ENCODE measurements at places on chromosomes 6 and 20. TPM values are rescaled to one million over a fixed set of nuclear protein-coding genes. Genes with fewer than 3 reads are reported as not detected.

Gene ERVFRD-1
- total RNA-seq, result not detected

Gene CRISP3
- not detected for total RNA-seq

DNA sequence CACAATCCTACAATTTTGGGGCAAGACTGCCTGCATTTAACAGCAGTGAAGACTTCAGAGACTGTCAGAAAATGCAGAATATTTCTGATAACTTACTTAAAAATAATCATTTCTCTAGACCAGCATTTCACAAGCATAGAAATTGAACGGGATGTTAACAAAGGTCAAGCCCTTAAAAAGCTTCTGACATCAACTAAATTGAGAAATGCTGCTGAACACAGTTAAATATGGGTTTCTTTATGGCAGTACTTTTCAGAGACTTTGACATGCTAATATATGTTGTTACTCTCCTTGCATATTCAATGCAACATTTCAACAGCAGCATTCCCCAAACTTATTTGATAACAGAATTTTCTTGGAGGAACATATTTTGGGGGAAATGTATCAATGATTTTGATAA, 84.5 kb downstream of the KIF13A start:
- no peak for DNase-seq

DNA sequence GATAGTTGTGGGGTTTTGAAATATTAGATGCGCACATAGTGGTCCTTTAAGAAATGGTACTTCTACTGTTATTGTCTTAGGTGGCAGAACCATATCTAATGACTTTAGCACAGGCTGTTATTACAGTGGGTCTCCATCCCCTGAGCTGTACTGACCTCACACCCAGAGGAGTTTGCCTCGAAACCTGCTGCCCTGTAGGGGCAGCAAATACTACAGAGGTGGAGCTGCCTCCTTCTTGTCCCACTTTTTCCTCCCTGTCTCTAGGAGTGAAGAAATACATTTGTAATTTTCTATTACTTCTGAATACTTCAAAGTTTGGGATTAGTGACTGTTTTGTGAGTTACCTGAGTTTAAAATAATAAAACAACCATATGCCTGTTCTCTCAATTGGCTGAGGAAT, 8.2 kb downstream of the TRIM31 start:
- DNase-seq, result no peak

DNA sequence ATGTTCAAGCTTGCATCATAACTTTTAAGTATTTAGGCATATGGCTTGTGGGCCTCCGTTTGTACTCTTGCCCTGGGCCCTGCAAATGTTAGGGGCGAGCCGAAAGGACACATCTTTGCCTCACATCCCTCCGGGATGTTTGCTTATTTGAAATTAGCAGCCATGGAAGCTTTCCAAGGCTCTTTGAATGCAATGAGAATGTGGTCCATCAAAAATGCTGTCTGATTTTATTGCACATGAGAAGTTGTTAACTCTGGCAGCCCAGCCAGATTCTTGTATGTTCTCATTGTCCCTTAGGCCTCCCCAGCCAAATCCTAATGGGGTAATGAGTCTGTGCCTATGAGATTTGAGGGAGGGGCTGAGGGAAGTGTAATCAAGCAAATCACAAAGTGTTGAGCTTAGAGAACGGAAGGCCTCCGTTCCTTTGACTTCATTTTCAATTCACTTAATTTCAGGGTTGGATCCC, 261.2 kb upstream of the MARCKS start:
- DNase-seq, result no peak

All from activated CD4-positive, alpha-beta memory T cell treated with anti-CD3 and anti-CD28 coated beads, Interleukin-2, amount 10 ng/mL, durations not matched to agents 7 days and 5 days (primary cell).